Esophagus (tissue), 2 donors: ENCODE measurements at places on chromosomes 13 and 19. TPM values are rescaled to one million over a fixed set of nuclear protein-coding genes. Genes with fewer than 3 reads are reported as not detected.

The ZNF878 gene
- 0.18 TPM for polyA plus RNA-seq

The FFAR3 gene
- polyA plus RNA-seq: not detected

The CCNE1 gene
- polyA plus RNA-seq: 5.2 TPM

The KRTDAP gene
- 238 TPM for polyA plus RNA-seq

The GRIK5 gene
- polyA plus RNA-seq: 1.4 TPM

The LGI4 gene
- polyA plus RNA-seq: 6.5 TPM

The CASP14 gene
- polyA plus RNA-seq: 0.22 TPM

The SGCG gene
- 0.59 TPM for polyA plus RNA-seq

The BBC3 gene
- polyA plus RNA-seq: 1.4 TPM

The CAMSAP3 gene
- polyA plus RNA-seq: 40.9 TPM

The HSH2D gene
- polyA plus RNA-seq: 0.47 TPM

The JAK3 gene
- polyA plus RNA-seq: 1.5 TPM

The OR7A5 gene
- not detected for polyA plus RNA-seq

The SEMA6B gene
- polyA plus RNA-seq: 2.0 TPM

The COG6 gene
- polyA plus RNA-seq: 7.3 TPM

The PRKCSH gene
- 76.7 TPM for polyA plus RNA-seq

The ZNF14 gene
- 2.2 TPM for polyA plus RNA-seq

The CYP4F12 gene
- polyA plus RNA-seq: 31.6 TPM

The PRODH2 gene
- not detected for polyA plus RNA-seq

The LCP1 gene
- polyA plus RNA-seq: 7.6 TPM

The RFX1 gene
- polyA plus RNA-seq: 3.8 TPM

The PNMA8A gene
- 0.10 TPM for polyA plus RNA-seq
